ENCODE measurements at places on chromosomes 4 and X.

DNA sequence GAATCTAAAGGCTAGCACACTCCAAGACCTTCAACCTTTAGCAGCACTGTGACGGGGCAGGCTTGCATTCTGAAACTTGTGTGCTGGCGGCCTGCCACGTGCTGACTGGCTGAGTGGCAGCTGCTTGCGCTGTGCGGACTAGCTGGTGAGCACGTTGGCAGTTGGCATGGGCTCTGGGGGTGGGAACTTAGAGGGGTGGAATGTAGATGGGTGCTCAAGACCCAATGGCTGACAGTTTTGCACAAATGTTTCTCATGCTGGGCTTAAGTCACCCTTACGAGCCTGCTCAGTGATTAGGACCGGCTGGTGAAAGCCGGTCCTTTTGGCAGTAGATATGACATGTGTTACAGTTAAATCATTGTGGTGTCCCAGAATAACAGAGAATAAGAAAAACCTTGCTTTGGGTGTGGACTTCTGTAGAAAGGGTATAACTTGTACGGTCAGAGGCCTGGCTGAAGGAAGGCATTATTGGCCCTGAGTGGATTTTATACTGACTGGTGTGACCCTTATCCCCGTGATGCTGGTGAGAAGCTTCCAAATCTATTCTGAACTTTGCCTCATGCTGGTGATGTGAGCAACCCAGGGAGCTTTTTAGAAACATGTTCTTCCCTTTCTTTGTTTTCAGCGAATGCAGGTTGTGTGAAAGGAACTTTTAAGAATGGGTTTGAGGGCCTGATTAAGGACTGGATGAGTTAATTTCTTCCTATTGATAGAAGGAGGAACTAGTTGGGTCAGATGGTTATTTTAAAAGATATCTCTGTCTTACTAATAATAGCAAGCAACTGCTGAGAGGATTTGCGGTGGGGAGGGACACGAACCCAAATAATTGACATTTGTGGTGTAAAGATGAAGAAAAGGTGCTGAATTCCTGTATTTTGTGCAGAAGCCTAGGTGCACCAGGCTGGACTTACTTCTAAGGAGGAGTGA, 107.4 kb upstream of the SLC4A4 start:
- DNase-seq, result peak; percentile 30

DNA sequence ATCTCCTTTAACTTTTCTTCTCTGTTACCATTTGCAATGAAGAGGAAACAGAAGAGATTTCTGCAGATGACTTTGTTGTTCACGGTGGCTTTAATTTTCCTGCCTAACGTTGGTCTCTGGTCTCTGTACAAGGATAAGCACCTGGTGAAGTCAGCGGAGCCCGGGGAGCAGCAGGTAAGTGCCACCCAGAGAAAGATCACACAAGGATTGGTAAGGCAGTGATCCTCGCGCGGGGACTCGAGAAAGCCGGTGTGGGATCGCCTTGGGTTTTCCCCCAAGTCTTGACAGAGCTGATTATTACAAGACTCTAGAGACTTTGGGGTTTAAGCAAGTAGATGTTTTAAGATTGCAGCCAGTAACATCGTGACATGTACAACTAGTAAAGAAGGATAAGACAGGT, 1.3 kb downstream of the GALNTL6 start:
- DNase-seq, result no peak

DNA sequence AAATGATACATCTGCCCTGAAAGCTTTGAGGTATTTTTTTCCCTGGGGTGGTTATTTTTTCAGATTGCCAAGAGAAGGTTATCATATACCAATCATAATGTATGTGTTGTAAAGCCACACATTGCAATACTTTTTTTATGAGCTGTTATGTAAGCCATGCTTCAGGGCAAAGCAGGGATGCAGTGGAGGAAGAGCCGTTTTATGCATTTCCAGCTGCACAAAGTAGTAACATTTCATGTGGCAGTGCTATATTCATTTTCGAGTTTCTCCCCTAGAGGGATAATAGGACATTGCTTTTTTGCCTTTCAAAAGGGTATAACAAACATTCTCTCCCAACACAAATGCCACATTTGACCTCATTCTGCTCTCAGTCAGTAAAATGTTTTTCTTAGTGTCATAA, 68.5 kb downstream of the GALNT7 start:
- no peak for DNase-seq

DNA sequence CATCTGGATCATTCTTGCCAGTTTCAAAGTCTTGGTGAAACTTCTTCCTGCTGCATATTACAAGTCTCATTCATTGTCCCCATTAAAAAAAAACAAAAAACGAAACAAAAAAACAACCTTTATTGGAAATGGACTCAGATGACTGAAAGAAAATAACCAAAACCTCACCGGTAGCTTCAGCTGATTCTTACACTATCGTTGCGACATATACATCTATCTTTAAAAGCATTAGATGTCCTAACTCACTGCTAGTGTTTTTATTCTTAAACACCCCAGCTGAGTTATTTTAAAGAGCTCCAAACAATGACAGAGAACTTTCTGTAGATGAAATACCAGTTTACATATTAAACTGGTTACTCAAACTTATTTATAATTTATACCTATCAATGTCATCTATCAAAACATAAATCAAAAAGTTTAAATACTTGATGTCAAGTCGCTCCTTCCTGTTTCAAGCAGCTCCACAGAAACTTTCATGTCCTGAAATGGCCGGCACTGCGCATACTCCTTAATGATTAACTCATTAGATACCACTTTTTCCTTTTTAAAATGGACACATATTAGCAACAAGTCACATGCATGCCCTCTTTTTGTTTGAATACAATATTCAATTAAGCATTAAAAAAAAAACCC, 87.2 kb downstream of the HPRT1 start:
- peak; percentile 53 for DNase-seq

All from fibroblast of pulmonary artery (primary cell).